ENCODE measurements at places on chromosomes 7 and 10.

GRCh38 chr10:89344156-89344555, 16.4 kb downstream of the IFIT3 start:
- DNase-seq = no peak

- no peak for DNase-seq
These were observed 5.8 kb upstream of the KCNH2 start for GRCh38 chr7:150983893-150984368.

DNA sequence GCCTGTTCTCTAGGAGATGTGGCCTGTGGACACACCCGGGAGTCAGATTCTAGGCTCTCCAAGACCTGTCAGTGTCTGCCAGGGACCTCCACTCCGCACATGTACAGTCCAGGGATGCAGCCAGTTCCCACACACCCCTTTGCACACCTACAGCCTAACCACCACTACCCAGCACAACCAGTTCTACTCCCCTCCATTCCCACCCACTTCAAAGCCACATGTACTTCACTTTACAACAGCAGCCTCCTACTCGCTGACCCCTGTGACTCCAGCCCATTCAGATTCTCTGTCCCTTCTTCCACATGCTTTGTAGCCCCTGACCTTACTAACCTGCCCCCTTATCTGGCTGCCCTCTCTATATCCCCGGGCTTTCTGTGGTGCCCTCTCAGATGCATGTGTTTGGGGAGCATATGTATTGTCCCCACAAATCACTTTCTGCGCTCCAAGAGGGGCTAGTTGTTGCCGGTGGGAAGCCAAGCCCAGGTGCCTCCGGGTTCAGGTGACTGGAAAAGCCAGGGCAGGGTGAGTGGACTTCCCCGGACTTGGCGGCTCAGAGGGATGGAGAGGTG, 7.2 kb downstream of the LBX1 start:
- DNase-seq = no peak

DNA sequence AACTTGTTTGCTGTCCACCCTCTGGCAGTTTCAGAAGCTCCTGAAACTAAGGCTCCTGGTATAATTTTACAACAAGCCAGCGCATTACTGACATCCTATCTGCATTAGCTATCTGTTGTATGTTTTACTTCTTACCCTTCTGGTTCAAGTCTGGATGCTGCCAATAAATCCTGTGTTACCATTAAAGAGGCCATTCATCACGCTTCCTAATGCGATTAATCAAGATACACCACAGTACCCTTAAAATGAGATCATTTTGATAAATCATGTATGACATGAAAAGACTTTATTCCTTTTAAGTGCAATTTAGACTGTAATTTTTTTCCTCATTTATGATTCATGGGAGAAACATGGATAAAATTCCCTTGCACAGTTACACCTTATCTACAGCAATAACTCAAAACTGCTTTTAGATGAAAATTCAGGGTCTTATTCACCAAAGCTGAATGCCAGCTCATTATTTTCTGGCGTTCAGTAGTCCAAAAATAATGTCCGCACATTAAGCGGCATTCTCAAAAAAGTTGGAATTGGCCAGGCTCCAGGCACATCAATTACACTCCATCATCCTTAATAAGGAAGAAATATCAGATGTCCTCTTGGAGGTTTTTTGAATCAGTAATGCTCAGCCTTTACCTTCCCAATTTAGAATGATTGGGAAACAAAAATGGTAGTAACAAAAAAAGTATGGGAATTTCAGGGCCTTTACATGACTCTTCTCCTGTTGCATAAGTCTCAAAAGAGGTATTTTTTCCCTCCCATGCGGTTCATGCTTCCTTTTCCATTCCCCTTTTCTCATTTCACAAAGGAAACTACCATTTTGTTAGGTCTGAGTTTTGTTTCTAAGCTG, 878.5 kb downstream of the LRMDA start:
- no peak for DNase-seq

- DNase-seq = peak; percentile 81
These were observed 297.1 kb upstream of the NFE2L3 start for GRCh38 chr7:25854608-25855497.

DNA sequence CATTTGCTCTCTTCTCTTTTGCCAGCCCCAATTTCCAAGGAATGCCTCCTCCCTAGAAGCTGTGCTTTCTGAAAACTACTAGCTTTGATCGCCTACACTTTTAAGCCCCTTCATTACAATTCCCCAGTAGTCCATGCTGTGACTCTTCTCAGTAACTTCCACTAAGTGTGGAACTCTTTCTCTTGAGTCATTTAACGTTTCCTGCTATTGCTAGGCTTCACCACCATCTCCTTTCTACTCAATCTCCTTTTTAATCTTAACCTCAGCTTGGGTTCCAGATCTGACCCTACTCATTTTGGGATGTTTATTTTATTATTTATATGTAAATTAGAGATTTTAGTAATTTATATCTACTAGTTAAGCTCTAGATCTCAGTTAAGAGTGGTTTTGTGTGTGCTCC, 14.4 kb upstream of the SEMA3D start:
- DNase-seq = no peak

- DNase-seq = peak; percentile 80
These were observed 217.8 kb upstream of the MKLN1 start for GRCh38 chr7:131109759-131110296.

GRCh38 chr7:44244282-44244681, 43.5 kb downstream of the YKT6 start:
- no peak for DNase-seq

DNA sequence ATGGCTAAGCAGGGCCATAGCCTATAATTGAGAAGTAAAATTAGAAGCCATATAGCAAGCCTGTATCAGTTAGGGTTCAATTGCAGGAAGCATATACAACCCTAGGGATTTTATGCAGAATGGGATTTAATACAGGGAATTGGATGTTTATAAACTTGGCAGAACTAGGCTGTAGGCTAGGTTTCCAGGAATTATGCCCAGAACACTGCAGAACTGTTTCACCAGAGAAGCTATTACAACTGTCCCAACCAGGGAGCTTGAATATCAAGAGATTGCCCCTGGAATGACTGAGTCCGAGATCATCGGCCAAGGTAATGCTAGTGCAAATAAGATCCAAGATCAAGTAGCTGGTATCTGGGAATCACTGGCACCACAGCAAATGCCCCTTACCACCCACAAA, 64.0 kb downstream of the PRR15 start:
- DNase-seq = no peak

DNA sequence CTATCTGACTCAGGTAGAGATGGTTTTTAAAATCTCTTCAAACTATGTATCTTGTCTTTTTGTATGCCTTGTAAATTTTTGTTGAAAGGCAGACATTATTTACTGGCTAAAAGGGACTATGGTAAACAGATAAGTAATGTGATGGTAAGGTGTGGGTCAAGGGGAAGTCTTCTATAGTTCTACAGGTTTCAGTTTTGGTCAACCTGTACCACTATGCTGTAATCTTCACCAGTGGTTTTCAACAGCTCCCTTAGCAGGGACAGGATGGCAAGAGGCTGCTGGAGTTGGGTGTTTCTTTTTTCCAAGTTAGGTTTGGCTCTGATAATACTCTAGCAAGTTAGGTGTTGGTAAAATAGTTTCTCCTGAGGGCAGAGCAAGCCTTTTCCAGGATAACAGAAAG, 32.7 kb upstream of the FZD8 start:
- DNase-seq = no peak

DNA sequence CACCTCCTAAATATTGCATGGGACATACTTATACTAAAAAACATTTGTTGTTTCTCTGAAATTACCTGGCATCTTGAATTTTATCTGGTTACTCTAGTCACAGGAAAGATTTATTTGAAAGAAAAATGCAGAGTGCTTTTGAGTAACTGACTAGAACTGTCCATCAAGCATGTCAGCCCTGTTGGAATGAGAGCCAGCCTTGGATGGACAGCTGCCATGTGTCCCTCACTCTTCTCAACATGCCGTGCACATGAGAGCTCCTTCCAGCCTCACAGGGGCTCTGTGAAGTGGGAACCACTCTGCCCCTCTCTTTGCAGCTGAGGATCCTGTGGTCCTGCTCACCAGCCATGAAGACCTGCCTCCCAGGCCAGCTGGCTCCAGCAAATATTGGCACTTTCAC, 118.3 kb upstream of the SHH start:
- DNase-seq = no peak

GRCh38 chr10:5644930-5645329, 21.5 kb downstream of the ASB13 start:
- no peak for DNase-seq

DNA sequence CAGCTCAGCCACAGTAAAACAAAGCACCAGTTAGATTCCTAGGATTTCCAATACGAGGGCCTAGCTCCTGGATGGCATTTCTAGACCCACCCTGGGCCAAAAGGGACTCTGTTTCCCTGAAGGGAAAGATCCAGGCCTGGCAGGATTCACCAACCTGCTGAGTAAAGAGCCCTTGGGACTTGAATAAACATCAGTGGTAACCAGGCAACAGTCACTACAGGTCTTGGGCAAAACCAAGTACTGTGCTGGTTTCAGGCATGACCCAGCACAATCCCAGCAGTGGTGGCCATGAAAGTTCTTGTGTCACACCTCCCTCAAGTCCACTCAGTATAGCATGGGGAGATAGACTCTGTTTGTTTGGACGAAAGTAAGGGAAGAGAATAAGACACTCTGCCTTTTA, 31.0 kb upstream of the STARD3NL start:
- DNase-seq = no peak

GRCh38 chr10:71252220-71252619, 39.9 kb downstream of the UNC5B start:
- no peak for DNase-seq

DNA sequence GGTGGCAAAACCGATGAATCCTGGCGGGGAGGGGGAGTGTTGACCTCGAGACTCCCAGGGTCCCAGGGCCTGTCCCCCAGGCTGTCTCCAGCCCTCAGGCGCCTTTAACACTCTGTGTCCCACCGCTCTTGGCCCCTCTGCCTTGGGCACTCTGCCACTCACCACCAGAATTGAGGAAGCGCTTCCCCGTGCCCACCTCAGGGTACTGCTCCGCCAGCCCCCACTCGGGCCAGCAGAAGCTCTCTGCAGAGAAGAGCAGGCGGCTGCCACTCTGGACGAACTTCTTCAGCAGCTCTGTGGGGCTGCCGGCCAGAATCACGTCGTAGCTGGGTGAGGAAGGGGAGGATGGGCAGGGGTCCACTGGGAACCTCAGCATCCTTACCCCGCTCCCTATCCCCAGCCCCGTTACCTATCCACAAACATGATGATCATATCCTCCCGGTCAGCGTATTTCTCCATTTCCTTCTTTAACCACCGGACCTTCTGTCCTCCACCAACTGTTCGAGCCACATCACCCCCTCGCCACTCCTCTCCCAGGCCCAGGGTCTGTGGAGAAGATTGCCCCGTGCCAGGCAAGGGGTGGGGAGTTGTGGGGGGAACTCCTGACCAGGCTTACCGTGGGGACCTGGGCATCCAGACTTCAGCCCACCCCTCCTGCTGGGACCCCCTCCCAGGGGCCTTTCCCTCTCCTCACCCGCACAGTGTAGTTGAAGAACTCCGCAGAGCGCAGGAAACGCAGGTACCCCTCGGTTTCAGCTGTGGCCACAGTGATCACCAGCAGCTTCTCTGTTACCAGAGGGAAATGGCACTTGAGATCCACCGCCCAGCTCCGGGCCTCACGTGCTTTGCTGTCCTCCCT, 1.2 kb downstream of the PLOD3 start:
- no peak for DNase-seq

- no peak for DNase-seq
These were observed 290.6 kb upstream of the SMIM30 start for GRCh38 chr7:113408999-113409398.

DNA sequence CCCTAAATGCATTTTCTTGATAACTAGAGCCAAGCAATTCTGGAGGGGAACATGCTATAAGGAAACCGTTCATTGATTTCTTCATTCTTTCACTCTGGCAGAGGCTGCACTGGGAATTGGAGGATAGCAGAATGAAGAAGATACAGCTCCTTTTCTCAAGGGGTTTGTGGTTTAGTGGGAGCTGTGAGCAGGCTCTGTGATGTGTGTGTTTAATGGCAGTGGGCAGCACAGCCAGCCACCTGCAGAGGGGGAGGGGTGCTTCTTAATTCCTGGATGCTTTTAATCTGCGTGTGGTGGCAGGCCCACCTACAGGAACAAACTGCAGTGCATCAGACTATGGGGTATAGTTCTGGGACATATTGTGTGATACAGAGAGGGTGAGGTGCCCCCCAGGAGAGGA, 31.9 kb downstream of the RPS24 start:
- DNase-seq = no peak

- no peak for DNase-seq
These were observed 1203.5 kb downstream of the TYW1 start for GRCh38 chr7:68200051-68200670.

- no peak for DNase-seq
These were observed 14.4 kb downstream of the CAMK2G start for GRCh38 chr10:73859784-73860491.

DNA sequence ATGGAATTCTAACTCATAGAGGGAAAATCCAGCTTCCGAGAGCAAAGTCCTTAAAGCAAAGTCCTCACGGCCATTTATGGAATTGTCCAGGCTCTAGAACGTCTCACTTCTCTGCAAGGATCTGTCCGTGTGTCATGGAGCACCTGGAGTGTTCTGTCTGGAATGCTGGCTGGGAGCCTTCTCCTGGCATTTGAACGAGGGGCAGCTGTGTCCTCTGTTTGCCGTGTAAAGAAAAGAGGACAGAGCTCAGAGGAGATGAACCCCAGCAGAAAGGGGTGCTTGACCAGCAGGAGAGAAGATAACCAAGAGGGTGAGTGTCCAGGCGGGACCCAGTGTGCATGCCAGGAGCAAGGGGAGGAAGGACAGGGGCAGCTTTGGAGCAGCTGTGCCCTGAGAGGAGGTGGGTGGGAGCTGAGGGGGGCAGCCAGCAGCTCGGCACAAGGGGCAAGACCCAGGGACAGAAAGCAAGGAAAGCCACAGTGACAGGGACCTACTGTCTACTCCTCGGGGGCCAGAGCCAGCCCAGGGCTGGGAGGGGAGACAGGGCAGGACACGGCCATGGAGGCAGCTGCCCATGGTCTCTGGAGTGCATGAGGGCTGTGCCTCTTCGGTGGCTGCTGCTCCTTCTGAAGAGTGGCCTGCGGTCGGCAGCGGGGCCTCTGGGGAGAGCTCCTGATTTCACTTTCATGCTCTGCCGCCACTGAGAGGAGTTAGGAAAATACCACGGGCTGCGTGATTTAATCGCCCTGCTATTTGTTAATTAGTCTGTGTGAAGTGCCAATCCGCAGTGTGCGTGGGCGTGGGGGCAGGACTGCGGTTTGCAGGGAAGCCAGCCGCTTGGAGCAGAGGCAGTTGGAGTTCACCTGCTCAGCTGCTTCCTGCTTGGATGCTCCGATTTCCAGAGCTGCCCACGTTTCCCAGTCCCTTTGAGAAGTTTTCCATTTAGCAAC, 149.3 kb upstream of the SHH start:
- DNase-seq = no peak

- DNase-seq = no peak
These were observed 212.3 kb upstream of the ZMIZ1 start for GRCh38 chr10:78856421-78856820.

Measured in HT1080 (cell line).